ENCODE measurements at places on chromosomes 16 and 17.

GRCh38 chr17:10031127-10031526 lies 126.1 kb upstream of the RCVRN start:
- H3K4me3 ChIP-seq, result no peak overlapping the region
- H3K27ac ChIP-seq, result no peak overlapping the region
- no peak for DNase-seq
- no peaks in the 10 kb centered on the region for H3K4me1 ChIP-seq
- H3K36me3 ChIP-seq, result no peaks in the 10 kb centered on the region

DNA sequence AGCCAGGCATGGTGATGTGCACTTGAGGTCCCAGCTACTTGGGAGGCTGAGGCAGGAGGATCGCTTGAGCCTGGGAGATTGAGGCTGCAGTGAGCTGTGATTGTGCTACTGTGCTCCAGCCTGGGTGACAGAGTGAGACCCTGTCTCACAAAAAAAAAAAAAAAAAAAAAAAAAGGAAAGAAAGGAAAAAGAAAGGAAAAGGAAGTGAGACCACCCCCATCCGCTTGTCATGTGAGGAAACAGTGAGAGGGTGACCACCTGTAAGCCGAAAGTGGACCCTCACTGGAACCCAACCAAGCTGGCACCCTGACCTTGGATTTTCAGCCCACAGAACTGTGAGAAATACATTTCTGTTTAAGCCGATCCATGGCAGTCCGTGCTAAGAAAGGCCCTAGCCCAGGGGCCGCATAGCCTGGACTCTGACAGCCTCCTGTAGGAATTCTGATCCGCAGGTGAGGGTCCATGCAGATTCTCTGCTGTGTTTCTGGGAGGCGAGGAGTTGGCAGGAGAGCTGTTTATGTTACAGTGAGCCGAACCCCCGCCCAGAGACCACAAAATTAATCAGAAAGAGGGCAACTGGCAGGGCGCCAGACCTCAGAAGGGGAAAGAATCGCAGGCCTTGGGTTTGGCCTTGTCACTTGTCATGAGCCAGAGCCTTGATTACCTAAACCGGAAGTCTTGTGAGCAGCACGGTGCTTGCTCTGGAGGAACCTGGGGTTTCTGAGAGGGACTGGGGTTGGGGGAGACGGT lies 945 bp downstream of the SGSH start:
- H3K27me3 ChIP-seq, result no peaks in the 10 kb centered on the region
- DNase-seq, result peak; percentile 28
- H3K36me3 ChIP-seq, result peaks cover 13% of the 10 kb centered on the region
- H3K4me1 ChIP-seq, result peaks cover 37% of the 10 kb centered on the region

DNA sequence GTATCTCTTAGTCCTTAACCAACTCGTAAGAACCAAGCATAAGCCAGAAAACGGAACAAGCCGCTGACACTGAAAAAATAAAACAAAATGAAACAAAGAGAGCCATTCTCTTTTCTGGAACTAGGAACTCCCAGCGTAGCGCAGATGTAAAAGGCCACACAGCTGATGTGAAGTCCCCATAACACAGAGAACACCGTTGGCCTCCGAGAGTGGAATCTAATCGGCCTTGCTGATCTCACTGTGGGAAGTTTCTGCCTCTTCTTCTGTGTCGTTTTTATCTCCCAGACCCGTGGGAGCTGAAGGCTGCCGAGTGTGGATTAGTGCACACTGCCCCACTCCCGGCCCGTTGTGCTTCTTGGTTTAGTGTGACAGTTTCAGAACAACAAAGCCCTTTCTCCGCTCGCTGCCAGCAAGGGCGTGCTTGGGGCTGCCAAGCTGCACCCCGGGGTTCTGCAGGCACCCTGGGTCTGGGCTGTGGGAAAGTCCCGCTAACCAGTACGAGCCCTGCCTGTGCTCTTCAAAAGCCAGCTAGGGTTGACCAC lies 21.7 kb downstream of the TTYH2 start:
- H3K27me3 ChIP-seq, result no peaks in the 10 kb centered on the region
- DNase-seq, result no peak
- H3K27ac ChIP-seq, result no peak overlapping the region
- peak overlapping the region; percentile 44 for H3K4me3 ChIP-seq
- no peaks in the 10 kb centered on the region for H3K36me3 ChIP-seq

- H3K27ac ChIP-seq, result no peak overlapping the region
- H3K36me3 ChIP-seq, result no peaks in the 10 kb centered on the region
- no peaks in the 10 kb centered on the region for H3K4me1 ChIP-seq
- H3K4me3 ChIP-seq, result no peak overlapping the region
Observed at GRCh38 chr16:12503191-12503590, 300.5 kb downstream of the CPPED1 start.

- no peak overlapping the region for H3K4me3 ChIP-seq
- no peaks in the 10 kb centered on the region for H3K36me3 ChIP-seq
- H3K27ac ChIP-seq, result no peak overlapping the region
- no peak for DNase-seq
Observed at GRCh38 chr17:82113941-82114340, 15.9 kb upstream of the FASN start.

DNA sequence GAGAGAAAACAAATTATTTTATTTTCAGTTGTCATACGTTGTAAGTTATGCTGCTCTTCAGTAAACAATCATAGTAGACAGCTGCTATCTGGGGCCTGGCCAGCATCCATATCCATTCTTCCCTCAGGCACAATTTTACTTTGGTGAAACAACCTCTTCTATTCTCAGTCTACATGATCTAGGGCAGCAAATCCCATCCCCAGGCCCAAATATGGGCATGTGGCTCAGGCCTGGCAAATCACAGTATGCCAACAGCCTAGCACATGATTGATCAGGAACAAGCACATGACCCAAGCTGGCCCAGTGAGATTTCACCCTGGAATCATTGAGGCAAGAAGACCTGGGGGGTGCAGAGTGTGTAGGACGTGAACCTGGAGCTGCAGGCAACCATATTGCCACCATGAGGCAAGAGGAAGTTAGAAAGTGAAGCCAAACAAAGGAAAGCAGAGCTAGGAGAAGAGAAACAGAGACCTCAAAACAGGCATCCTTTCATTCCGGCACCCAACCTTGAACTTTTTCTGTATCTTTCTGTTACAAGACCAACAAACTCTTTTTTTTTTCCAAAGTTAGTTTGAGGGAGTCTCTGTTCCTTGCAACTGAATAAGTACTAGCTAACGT lies 10.3 kb upstream of the ABCC12 start:
- H3K4me3 ChIP-seq, result no peak overlapping the region
- no peak for DNase-seq
- no peak overlapping the region for H3K27ac ChIP-seq
- no peaks in the 10 kb centered on the region for H3K27me3 ChIP-seq

- H3K4me1 ChIP-seq, result no peaks in the 10 kb centered on the region
- no peaks in the 10 kb centered on the region for H3K27me3 ChIP-seq
- no peak for DNase-seq
Observed at GRCh38 chr16:16890964-16891363, 512.0 kb downstream of the NPIPA7 start.

DNA sequence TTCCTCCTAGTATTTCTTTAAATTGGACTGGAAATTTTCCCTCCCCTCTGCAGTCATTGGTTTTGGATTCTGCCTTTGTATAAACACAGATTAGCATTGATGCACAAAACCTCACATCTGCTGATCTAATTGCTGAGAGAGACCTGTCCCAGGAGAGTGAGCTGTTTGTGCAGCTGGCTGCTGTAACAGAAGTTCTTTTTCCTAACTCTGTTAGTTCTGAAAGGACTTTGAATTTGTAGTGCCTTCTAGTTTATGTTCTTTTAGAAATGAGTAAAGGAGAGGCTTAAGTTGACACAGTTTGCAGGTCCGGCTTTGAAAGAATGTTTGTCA lies 45.2 kb upstream of the KPNB1 start:
- peaks cover 27% of the 10 kb centered on the region for H3K4me1 ChIP-seq
- peaks cover 32% of the 10 kb centered on the region for H3K36me3 ChIP-seq
- DNase-seq, result no peak
- no peaks in the 10 kb centered on the region for H3K27me3 ChIP-seq
- peak overlapping the region; percentile 55 for H3K27ac ChIP-seq

GRCh38 chr16:17940584-17941364 lies 395.8 kb downstream of the NPIPA8 start:
- H3K4me1 ChIP-seq, result no peaks in the 10 kb centered on the region
- H3K27ac ChIP-seq, result no peak overlapping the region
- no peak overlapping the region for H3K4me3 ChIP-seq

DNA sequence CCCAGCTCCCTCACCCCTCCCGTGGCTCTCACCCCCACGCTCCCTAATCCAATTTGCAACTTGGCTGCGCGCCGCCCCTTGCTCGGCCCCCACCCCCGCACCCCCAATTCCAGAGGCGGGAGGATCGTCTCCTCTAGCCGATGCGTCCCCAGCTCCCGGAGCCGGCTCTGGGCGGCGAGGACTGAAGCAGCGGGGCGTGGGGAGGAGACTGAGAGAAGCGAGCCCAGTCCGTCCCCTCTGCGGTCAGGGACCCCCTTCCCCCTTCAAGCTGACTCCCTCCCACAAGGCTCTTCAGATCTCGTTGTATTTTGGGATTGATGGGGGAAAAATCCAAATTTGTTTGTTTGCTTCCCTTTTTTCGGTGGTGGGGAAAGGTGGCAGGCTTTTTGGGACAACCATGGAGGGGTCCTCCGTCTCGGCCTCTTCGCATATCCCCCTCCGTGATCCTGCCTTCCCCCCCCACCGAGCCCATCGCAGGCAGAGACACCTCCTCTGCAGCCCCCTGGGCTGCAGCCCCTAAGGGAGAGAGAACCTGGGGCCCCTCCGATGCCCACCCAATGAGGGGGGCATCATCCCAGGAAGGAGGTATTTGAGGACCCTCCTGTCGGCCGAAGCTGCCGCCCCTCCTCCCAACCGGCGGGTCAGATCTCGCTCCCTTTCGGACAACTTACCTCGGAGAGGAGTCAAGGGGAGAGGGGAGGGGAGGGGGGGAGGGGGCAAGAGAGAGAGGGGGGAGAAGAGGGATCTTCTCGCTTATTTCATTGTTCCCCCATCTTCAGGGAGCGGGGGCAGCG lies 466 bp downstream of the NEUROD2 start:
- H3K27me3 ChIP-seq, result peaks cover 43% of the 10 kb centered on the region
- no peak overlapping the region for H3K27ac ChIP-seq
- H3K36me3 ChIP-seq, result no peaks in the 10 kb centered on the region
- DNase-seq, result no peak
- H3K4me1 ChIP-seq, result peaks cover 12% of the 10 kb centered on the region

DNA sequence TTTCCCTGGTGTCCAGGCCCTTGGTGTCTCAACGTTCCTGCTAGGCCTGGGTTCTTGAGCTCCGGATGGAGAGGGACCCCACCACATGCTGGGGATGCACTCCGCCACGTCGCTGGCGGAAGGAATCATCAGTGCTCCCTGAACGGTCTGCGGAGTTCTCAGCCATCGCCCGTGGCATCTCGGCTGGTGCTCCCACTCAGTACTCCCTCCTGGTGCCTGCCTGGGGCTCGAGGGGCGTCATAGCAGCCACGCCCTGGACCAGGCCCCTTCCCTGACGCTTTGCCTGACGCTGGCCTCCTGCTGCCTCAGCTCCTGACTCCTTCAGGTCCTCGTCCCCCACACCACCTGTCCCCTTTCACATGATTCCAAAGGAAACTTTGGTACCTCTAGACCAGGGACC lies 95.9 kb upstream of the CIBAR2 start:
- H3K4me3 ChIP-seq, result no peak overlapping the region
- H3K27ac ChIP-seq, result no peak overlapping the region
- peaks cover 81% of the 10 kb centered on the region for H3K4me1 ChIP-seq
- DNase-seq, result no peak

DNA sequence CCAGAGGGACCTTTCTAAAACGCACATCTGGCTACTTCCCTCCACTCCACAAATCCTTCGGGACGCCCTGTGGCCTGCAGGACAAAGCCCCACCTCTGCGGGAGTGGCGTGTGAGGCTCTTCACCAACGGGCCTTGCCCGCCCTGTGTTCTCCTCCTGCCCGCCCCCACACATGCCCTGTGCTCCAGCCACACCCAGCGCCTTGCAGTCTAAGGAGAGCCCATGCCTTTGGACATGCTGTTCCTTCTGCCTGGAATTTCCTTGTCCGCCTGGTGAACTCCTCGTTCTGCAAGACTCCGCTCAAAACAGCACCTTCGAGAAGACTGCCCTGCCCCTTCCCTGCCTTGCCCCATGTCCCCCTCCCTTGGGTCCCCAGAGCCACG lies 7.4 kb downstream of the ELOB start:
- no peak overlapping the region for H3K27ac ChIP-seq
- DNase-seq, result no peak
- no peak overlapping the region for H3K4me3 ChIP-seq
- H3K36me3 ChIP-seq, result peaks cover 77% of the 10 kb centered on the region
- no peaks in the 10 kb centered on the region for H3K27me3 ChIP-seq
- no peaks in the 10 kb centered on the region for H3K4me1 ChIP-seq

- no peaks in the 10 kb centered on the region for H3K27me3 ChIP-seq
- H3K4me3 ChIP-seq, result no peak overlapping the region
- H3K36me3 ChIP-seq, result no peaks in the 10 kb centered on the region
- DNase-seq, result no peak
- H3K4me1 ChIP-seq, result no peaks in the 10 kb centered on the region
- H3K27ac ChIP-seq, result no peak overlapping the region
Observed at GRCh38 chr17:55063885-55064874, 95.6 kb downstream of the STXBP4 start.

DNA sequence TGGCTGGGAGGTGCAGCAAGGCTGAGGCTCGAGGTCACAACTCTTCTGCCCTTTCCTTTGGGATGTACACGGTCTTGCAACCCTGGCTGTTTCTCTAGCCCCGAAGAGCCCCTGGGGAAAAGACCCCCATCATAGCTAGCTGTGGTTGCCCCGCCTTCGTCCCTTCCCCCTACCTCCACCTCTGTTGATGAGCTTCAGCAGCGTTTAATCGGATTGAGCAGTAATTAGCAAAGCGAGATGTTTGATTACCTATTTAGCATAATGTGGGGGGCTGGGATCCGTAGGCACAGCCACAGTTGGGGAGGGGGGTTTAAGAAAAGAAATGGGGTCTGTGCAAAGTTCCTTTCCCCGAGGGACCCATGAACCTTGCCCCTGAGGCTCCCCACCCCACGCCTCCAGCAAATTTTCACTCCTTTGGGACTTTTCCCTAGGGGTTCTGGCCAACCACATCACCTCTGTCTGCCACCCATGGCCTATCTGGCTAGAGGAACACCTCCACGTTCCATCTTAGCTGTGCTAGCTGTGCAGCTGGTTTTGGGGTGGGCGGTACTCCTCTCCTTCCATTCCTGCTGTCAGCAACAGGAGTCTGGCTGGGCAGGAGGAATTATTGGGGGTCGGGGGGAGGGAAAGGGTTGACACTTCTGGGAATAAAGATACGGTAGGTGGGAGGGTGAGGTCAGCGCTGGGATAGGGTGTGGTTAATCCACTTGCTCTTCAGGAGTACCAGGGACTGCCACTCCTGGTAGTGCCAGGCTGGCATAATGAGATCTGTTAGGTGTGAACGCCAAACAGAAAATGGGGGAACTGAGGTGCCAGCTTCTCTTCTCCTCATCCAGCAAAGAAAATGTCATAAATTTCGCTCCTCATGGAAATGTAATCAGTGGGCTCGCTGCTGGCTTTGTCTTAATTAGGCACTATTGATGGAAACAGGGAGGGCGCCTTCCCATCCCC lies 1.3 kb upstream of the DNAH2 start:
- H3K36me3 ChIP-seq, result no peaks in the 10 kb centered on the region
- H3K4me1 ChIP-seq, result peaks cover 9% of the 10 kb centered on the region
- no peaks in the 10 kb centered on the region for H3K27me3 ChIP-seq
- peak overlapping the region; percentile 93 for H3K4me3 ChIP-seq
- no peak overlapping the region for H3K27ac ChIP-seq

GRCh38 chr17:56891751-56892150 lies 22.1 kb downstream of the TRIM25 start:
- H3K4me1 ChIP-seq, result no peaks in the 10 kb centered on the region
- H3K36me3 ChIP-seq, result peaks cover 58% of the 10 kb centered on the region
- no peak for DNase-seq
- no peaks in the 10 kb centered on the region for H3K27me3 ChIP-seq
